ENCODE measurements at places on chromosomes 1 and 21.

GRCh38 chr1:169090308-169090899 lies 16.1 kb upstream of the ATP1B1 start:
- DNase-seq: no peak

DNA sequence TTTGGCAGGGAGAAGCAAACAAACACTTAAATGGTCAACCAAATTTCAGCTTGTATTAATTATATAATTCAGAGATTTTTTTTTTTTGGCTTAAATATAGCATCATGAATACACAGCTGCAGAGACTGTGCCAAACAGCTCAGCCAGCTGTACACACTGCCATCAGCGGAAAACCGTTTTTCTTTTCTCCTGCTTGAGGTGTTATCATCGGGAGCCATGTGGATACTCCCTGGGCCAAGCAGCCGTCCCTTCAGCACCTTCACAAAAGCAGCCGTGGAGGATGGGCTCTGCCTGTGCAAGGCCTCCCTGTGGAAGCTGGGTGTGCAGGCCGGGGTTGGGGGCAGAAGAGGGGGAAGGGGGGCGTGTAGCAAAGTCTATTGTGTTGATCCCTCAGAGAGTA lies 85.0 kb downstream of the NUF2 start:
- DNase-seq: no peak

DNA sequence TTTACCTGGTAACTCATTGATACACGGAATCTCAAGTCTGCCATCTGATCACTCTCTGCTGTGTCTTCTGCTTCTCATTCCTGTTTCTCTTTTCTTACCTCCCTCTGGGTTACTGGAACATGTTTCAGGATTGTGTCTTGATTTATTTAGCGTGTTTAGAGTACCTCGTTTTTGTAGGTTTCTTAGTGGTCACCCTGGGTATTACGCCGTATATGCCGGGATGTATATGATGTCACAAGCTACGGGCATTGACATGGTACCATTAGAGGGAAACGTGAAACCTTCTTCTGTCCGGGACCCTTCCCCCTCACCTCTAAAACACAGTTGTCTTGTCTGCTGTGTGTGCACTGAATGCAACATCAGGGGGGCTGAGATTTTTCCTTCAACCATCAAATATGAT lies 2.8 kb downstream of the ACTRT2 start:
- no peak for DNase-seq

GRCh38 chr21:36424592-36424991 lies 39.4 kb downstream of the CHAF1B start:
- no peak for DNase-seq

GRCh38 chr1:94327001-94327690 lies 89.8 kb upstream of the ARHGAP29 start:
- no peak for DNase-seq

DNA sequence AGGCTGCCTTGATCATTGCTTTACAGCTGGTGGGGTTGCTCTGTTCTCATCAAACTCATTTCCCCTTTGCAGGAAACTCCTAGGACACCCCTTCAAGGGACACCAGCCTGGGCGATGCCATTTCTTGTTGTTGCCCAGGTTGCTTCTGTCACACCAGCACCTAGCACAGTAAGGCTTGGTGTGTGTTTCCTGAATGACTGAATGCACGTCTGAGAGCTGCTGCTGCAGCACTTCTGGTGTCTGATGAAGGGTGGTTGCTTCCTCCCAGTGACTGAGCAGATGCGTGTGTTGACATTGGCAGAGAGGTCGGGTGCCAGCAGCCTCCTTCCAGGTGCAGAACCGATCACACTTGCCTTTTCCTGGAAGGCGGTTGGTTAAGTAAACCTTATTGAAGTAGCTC lies 477.4 kb downstream of the CAMTA1 start:
- no peak for DNase-seq

DNA sequence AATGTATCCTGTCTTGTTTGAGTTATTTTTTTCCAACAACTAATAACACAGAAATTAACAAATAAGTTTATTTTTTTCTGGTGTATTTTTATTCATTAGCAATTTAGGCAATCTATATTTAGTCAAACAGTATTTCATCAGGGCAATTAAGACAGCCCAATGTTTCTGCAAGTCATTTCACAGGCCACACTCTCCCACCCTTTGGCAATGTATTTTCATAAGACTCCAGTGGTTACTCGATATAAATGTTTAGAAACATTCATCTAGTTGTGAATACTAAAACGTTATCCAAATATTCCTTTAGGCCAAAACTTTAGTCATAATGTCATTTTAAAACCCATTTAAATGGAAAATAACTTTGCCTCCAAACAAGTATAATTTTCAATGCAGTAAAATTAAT lies 142.1 kb downstream of the KCNT2 start:
- DNase-seq: no peak

- no peak for DNase-seq
Observed at GRCh38 chr1:162008799-162009198, 14.9 kb downstream of the OLFML2B start.

DNA sequence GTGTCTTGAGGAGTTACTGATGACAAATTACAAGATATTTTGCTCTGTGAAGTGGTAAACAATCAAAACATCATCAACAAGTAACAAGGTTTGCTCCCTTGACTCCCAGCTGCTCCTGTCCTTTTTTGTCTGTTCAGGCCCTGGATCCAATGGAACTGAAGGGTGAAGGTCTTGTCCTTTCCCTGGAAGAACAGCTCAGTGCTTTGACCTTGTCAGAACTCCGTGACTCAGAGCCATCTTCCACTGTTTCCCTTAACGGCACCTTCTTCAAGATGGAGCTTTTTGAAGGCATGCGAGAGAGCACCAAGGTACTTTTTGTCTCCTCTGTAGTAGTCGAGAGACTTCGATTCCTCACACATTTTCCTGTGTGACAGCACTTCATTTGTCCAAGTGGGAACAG lies 29.0 kb downstream of the TRIM45 start:
- no peak for DNase-seq

DNA sequence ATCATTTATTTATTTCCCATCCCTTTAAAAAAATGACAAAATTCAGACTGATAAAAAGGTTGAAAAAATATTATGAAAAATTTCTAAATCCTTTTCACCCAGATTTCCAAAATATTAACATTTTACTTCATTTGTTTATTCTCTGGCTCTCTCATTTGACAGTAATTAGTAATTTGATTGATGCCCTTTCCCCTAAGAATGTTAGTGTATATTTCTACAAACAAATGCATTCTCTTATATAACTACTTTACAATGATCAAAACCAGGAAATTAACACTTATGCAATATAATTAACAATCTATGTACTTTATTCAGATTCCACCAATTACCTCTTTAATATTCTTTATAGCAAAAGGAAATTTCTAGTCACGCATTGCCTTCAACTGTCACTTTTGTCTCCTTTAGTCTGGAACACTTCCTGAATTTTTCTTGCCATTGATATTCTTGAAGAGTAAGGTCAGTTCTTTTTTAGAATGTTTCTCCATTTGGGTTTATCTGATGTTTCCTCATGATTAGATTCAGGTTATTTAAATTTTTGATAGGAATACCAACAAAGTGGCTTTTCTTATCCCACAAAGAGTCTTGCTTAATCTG lies 3.9 kb downstream of the CD53 start:
- DNase-seq: no peak

DNA sequence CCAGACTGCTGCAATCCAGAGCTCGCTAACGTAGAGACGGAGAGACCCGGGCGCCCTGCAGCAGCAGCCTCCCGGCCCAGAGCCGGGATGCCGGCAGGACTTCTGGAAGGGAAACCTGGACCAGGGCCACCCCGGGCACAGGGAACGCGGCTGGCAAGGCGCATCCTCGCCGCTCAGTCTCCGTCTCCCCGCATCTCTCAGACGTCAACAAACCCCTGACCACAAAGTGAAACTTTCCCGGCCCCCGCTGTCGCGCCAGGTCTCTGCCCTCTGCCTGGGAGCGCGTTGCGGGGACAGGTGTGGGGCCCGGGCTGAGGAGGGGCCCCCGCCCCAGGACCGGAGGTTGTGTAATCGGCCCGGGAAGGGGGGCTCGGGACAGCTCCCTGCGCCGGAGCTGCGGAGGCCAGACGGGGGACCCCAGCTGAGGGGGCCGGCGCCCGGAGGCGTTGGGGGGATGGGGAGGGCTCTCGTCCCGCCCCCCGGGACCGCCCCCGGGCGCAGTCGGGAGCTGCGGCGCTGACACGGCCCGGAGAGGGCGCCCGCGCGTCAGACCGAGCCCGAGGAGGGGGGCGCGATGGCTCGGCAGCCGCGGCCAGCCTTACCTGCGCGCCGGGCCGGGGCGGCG lies 116.6 kb upstream of the HIVEP3 start:
- peak; percentile 84 for DNase-seq

DNA sequence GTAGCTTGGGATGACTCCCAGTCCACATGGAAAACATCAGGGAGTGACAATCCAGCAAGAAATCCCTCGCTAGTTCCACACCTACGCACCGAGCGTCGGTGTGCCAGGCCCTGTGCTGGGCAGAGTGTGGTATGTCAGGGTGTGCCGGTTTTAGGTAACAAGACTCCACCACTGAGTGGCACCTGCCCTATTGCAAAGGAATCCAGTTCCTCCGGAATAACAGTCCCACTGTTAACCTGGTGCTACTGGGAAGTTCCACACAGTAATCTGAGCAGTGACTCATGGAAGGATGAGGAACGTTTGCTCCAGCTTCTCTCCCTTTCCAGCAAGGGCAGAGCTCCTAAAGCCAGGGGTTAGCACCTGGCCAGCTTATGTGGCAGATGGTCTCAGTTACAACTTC lies 14.3 kb downstream of the RNF207 start:
- DNase-seq: no peak

DNA sequence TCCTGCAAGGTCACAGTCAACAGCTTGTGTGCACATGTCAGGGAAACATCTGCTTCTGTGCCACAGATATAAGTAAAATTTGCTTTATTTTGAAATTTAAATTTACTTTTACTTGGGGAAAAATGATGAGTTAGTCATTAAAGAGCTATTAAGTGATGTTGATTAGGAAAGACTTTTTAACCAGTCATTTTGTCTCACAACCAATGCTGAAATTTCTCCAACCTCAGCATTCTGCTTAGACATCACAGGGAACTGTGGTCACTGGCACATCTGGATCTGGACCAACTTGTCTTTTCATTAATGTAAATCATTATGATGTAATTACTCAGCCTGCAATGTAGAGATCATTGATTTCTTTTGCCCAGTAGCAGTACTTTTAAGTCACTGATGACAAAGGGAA lies 301.0 kb downstream of the TTLL7 start:
- no peak for DNase-seq

DNA sequence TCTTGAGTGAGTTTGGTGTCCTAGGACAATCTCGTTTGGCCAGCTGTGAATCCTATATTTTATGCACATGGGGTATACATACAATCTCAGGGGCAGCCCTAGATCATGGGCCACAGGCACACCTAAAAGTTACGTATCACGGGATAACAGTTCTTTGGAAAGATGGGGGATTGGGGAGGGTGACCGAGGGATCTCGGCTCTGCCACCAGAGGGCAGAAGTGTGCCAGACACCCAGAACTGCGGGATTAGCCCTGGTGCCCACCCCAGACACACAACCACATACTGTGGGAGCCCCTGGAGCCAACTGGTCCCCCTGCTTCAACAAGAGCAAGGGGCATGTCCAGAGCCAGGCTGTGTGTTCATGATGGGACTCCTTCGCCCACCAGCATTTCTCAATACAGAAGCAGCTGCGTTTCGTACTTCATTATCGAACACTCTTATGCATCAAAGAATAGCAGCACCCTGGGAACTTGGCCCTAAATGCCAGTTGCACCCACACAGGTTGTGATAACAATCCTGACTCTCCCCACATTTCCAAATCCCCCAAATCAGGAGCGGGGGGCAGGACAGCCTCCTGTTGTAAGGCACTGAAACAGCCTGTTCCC lies 37.4 kb downstream of the TMCO4 start:
- no peak for DNase-seq

DNA sequence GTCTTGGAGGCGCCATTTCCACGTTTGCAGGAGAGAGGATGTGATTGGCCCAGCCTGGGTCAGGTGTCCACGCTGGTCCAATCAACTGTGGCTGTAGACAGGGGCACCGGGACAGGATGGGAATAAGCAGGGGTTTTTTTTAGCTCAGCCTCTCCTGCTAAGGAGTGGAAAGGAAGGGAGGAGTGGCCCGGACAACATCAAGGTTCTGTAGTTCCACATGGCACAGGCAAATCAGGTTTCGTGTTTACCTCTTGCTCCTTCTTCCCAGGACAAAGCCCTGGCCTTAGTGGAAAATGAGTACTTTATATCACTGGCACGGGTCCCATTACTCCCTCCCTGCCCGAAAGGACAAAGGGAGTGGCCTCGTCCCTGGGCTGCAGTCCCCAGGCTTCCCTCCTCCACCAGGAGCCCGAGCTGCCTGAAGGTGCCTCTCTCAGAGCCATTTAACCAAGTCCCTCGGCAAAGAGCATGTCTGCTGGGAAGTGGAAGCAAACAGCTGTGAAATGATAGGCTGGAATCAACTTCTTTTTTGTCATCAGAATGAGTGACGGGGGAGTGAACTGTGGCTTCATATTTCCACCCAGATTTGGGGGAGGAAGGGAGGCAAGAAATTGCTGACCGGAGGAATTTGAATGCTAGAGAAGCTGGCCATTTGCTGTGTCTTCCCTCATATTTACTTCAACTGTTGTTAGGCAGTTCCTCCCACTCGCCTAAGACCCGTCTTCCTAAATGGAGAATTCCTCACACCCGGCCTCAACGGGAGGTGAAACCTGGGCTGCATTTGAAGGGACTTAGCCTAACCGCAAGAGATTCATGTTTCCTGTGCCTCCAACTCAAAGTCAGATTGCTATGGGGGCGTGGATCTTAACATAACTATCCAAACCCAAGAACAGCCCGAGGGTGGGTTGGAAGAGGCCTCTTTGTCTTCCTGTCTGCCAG lies 84.9 kb upstream of the SLC44A3 start:
- no peak for DNase-seq

GRCh38 chr1:155909894-155910293 lies 1.3 kb downstream of the RIT1 start:
- no peak for DNase-seq

- no peak for DNase-seq
Observed at GRCh38 chr1:36446271-36446670, 4.0 kb downstream of the OSCP1 start.

- no peak for DNase-seq
Observed at GRCh38 chr1:167152192-167152876, 58.5 kb downstream of the STYXL2 start.

GRCh38 chr1:222061711-222062359 lies 319.9 kb upstream of the DUSP10 start:
- DNase-seq: no peak

Data from stimulated activated naive CD4-positive, alpha-beta T cell (primary cell).